ENCODE measurements at places on chromosomes 2 and 18.

DNA sequence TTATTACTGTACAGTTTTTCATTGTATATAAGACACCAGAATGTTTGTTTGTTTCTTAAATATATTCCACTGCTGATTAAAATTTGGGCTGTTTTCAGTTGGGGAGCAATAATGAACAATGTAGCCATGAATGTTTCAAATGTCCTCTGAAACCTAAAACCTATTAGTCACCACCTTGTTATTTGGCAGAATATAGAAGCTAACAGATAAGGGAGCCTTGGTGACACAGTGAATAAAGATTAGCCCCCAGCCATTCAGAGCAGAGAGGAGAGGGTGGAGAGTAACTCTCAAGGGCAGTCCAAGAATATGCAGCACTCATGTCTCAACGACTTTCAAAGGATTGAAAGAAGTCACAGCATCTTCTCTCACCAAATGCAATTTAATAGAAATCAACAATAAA is 43.1 kb upstream of the ATP8B1 start:
- DNase-seq, result no peak

- DNase-seq, result no peak
These were observed 26.5 kb downstream of the OSBPL6 start for GRCh38 chr2:178220814-178221213.

- DNase-seq, result no peak
These were observed 84.5 kb downstream of the RNF152 start for GRCh38 chr18:61808286-61808685.

DNA sequence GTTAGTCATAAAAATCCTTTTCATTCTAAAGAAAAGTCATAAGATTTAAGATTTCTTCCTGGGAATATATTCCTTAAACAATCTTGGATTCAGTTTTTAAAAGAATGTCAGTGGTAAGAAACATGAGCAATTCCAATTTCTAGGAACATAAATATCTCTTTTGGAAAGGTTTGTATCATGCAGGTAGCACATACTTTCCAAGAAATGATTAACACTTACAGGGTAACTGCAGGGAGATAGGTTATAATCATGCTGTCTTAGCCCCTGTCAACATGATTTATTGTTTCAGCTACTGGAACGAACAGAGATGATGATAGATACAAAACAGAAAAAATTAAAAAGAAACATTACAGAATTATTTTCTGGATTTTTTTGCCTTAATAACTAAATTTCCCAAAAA is 1537.7 kb downstream of the LRP1B start:
- DNase-seq, result no peak

GRCh38 chr2:201059961-201060755 is 11.3 kb downstream of the HYCC2 start:
- DNase-seq, result no peak

- DNase-seq, result no peak
These were observed 90.0 kb downstream of the CDH2 start for GRCh38 chr18:28086670-28087552.

- no peak for DNase-seq
These were observed 1178.4 kb upstream of the TMEFF2 start for GRCh38 chr2:193373120-193373519.

- DNase-seq, result no peak
These were observed 132.5 kb upstream of the LHCGR start for GRCh38 chr2:48888066-48888465.

DNA sequence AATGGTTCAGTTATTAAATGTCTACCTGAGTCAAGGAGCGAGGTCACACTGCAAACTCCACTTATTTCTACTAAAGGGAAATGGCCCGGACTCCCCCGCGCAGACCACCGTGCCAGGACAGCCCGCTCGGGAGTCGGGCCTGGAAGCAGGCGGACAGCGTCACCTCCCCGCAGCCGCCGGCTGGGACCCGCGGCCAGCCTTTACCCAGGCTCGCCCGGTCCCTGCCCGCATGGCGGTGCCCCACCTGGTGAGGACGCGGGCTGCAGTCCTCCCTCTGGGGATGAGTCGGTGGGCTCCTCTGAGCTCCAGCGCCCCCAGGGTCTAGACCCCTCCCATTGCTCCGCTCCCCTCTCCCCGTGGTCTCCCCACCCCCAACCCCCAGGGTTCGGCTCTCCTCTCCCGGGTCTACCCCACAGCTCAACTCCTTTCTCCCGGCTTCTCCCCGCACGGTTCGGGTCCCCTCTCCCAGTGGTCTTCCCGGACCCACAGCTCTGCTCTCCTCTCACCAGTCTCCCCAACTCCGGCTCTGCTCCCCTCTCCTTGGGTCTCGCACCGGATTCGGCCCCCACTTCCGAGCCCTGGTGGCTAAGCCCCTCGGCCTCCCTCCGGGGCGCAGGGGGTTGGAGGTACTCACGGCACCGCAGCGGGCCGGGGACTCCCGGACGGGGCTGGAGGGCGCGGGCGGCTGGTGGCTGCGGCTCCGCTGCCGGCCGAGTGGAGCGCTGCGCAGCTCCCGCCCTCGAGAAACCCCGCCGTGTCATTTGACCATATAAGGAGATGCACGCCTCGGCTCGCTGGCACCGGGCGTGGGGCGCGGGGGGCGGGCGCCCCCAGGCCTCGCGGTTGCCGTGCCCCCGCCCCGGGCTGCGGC is at the start of gene FHL2:
Gene FHL2 (minus strand): TSS at position 716 of the 871 bp plus-strand sequence. CDS start 12,535 bp downstream, outside the sequence.
- no peak for DNase-seq

DNA sequence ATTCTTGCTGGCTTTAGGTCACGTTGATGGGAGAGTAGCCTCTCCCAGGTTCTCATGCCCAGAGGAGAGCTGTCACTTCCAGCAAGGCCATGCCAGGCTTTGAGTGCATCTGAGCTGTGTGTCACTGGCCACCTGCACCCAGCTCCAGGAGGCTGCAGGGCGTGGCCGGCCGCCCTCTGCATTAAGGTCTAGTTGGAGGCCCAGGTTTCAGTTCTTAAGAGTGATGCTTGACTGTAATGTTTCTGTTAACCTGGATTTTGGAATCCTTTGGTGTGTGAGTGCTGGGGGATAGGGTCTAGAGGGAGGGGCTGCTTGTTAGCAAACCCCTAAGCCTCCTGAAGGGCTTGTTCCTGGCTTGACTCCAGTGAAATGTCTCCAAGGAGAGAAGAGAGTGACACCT is 140.1 kb downstream of the ACOXL start:
- DNase-seq, result no peak

DNA sequence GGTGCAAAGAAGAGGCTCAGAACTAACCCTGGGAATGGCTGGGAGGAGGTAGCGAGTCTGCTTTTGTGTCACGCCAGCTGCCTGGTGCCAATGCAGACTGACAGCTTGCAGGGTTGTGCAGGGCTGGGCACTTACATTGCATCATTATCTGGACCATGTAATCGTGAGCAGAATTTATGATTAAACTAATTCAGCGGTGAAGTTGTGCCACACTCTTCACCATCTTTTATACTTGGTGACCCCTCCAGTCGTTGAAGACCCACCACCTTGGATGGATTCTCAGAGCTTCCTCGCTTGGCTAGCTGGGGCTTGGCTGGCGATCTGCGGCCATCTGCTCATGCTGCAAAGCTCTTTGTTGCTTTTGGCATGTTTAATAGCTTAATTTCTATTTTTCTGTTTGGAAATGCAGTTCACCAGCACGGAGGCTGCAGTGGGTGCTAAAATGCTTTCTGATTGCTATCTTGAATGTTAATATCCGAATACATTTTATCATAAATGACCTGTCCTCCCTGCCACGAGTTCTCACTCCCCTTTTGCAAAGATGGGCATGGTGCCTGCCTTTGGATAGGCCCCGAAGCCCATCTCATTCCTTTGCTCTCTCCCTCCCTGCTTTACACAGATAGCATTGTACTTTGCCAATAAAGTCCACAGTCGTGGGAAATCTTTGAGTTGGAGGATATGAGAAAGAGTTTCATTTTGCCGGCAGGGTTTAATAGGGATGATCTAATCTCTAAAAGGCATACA is 188.2 kb downstream of the PRKCE start:
- no peak for DNase-seq

DNA sequence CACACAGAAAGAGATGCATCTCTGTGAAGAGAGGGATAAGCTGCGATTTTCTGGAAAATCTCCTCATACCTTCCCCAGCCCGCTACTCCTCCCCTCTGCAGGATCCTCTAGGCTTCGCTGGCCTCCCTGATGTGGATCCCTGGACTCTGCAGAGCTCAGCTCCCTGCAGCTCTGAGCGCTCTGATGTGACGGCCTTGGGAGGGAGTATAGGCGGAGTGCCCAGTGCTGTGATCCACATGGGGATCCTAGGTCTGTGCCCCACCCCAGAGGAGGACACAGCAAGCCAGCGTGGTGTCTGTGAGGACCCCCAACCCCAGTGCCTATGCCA is 111.0 kb downstream of the GYPC start:
- DNase-seq, result no peak

- DNase-seq, result no peak
These were observed 17.8 kb upstream of the ODC1 start for GRCh38 chr2:10465910-10466309.

GRCh38 chr2:132668189-132668823 is 1.7 kb downstream of the LYPD1 start:
- no peak for DNase-seq

DNA sequence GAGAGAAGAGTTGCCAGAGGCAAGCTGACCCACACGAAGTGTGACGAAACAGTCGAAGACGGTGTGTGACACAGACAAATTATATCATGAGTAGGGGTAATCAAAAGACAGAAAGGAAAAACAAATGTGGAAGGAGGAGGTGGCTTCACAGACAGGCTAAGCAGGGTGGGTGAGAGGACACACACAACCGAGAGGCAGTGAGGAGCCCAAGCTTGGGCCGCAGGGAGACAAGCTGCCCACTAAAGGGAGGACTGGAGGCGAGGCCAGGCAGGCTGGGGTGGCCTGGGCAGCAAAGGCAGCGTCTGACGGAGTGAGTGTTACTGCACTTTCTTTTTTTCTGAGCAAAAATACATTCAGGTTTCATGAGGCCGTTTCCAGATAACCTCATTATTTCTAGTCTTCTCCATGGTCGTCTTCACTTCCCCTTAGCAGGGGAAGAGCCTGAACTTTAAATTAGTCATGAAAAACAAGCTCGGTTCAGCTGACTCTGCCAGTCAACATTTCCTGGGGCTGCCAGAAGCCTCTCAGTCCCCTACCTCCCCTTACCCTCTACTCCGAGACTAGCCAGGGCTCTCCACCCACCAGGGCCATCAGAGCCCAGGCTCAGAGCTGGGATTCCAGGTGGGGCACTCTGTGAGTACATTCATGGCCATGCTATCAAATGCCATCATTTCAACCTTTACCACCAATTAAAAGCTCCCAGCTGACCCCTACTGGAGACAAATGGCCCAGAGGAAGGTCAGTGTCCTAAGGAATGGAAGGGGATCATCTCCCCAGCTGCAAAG is 13.8 kb upstream of the ZFP36L2 start:
- no peak for DNase-seq
